ENCODE measurements at places on chromosomes 6 and 20.

- DNase-seq: no peak
Observed at GRCh38 chr6:19158586-19158985, 678.6 kb upstream of the ID4 start.

DNA sequence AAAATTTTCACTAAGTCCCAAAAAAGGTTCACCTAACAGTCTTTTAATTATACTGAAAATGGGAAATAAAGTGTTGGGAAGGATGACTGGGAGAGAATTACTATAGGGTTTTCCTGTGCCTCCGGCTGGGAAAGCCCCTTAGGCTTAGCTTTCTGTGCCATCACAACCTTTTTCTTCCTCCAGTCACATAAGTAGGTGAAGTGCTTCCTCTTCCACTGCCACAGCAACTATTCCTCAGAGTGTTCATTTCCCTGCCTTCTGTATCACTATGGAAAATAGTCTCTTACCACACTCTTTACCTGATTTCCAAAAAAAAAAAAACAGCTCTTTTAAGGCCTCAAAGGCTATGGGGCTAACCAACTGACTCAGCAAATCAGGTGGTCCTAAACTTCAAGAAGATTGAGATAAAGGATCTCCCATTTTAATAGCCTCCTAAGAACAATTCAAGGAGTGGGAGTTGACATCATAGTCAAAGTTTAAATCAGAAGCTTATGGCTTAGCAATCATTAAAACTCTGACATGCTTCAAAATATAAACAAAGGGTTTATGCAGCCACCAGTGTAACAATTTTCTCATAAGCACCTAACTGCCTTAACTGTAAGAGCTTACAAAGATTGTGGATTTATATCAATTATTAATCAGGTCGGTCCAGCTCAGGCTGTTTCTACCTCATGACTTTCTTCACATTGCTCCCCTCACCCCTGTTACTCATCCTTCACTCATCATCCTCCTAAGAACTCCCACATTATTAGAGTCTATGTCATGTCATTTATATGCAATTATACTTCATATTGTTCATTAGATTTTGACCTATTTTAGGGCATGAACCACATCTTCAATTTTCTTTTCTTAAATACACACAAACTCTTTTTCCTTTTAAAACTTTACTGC lies 95.3 kb downstream of the RNGTT start:
- no peak for DNase-seq

GRCh38 chr6:142242269-142242668 lies 59.5 kb upstream of the ADGRG6 start:
- no peak for DNase-seq

DNA sequence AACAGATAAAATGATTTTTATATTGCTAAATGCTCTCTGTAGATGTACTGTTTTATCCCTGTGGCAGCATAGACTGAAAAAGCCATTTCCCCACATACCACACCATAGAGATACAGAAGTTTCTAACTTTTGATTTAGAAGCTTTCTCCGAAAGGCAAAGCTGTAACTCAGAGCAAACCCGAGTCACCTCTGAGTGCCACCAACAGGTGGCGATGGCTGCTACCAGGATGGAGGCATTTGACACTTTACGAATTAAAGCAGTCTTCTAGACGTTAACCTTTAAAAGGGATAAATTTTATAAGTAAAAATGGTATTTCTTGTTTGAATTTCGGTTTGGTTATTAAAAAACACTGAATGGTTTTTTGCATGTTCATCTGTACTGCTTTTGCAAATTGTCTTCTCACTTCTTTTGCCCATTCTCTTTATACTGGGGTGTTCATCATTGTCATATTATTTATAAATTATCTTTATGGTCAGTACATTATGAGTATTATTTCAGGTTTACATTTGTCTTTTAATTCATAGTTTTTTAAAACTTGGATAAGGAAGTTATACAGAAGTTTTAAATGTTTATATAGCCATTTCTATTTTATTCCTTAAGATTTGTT lies 201.0 kb upstream of the CEP162 start:
- DNase-seq: no peak

DNA sequence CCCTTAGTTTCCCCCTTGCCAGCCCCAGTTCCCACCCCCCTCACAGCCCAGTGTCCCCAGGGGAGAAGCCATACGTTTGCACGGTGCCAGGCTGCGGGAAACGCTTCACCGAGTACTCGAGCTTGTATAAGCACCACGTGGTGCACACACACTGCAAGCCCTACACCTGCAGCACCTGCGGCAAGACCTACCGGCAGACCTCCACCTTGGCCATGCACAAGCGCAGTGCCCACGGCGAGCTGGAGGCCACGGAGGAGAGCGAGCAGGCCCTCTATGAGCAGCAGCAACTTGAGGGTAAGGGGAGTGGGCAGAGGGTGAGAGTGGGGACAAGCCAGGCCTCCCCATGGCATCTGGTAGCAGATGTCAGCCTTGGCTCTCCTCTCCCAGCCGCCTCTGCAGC lies 5.1 kb upstream of the DEF6 start:
- no peak for DNase-seq

DNA sequence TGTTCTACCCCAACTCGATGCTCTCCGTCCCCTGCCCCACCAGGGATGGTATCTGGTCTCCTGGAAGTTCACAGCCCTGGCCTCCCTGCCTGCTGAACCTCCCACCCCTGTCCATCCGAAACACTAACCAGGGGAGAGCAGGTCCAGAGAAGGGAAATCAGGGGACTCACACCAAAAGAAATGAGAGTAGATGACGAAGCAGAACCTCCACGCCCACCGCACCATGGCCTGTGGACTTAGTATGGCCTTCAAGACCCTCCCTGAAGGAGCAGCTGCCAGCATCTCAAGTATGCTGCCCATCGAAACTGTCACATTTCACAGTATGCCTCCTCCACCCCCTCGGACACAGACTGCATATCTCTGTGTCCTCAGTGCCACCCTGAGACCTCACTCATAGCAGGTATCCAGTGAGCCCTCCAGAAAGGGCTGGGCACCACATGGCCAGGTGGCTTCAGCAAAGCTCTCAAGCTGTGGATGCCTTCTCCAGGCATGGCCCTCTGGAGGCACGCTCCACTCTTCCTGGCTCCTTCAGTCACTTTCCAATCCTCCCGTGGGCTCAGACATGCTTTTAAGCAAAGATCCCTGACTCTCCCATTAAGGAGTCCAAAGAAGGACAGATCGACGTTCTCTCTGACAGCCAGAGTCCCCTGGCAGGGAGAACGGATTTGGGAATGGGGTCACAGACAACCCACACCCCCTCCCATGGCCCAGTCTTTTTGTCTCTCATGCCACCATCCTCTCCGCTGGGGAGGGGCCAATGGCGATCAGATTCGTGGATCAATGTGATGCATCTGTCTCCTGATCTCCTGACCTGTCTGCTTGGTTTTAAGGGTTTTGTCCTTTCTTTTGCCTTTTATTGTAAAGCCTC lies 158.4 kb downstream of the ANKRD60 start:
- no peak for DNase-seq

- no peak for DNase-seq
Observed at GRCh38 chr6:111032484-111033140, 50.8 kb downstream of the RPF2 start.

- DNase-seq: no peak
Observed at GRCh38 chr6:131744432-131745287, 33.8 kb upstream of the CTAGE9 start.

DNA sequence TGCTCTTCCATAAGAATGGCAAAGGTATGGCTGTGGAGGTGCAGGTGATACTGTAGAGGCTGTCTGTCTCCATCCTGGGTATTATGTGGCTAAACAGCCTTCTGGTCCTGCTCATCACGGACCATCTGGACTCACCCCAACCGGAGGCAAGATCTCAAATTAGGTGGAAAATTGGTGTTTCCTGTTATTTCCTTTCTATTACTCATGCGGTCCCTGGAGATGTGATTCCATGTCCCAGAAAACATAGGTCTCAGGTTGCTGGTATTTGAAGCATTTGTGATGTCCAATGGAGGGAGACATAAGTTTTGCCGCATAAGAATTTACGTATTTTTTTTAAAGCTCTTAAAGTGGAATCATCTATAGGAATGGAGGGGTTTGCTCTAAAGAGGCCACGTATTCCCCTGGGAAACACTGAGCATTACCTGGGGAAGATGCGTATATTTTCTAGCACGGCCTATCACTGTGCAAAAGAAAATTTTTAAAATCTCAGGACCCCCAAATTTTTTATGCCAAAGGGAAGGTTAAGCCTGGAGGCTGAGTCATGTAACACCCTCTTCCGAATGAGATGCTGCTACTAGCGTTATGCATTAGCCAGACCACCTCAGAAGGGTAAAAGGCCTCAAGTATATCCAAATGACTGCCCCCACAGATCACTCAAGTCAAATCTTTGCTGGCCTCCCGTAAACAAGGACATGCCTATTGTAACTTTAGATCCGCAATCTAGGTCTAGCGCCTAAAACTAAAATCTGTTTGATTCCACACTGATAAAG lies 22.4 kb upstream of the PBOV1 start:
- no peak for DNase-seq

DNA sequence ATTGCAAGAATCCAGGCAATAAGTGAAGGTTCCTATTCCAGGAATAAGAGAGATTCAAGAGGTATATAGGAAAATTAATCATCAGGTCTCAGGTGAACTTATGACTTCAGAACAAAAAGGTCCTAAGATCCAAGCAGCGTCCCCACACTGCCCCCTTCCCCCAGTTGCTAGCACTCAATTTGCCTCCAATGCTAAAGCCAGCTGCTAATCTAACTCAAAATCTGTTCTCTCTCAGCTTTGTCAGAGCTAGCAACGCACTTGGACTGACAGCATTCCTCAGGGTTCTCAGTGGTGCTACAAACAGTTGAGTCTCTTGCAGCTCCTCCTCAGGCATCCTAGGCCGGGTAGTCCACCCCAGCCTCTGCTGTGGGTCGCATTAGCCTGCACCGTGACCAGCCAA lies 148.3 kb downstream of the RFX6 start:
- DNase-seq: no peak

DNA sequence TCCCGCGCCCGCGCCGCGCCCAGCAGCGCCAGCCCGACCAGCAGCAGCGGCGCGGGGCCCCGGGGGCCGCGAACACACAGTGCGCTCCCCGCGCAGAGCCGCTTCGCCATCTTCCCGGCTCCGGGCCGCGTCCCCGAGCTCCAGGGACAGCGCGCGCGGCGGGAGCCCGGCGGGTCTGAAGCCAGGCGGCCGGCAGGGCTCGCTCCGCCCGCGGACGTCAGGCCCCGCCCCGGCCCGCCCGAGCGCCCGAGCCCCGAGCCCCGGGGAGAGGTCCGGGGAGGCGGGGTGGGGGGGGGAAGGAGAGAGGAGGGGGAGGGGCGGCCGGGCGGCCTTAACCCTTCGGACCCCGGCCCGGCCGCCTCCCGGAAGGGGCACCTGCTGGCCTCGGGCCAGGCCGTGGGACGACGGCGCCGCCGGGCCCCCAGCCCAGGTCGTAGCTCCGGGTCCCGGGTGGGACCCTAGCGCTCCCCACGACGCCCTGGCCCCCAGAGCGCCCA lies at the start of gene LAMA5:
Gene LAMA5 (minus strand): TSS at position 177 of the 497 bp plus-strand sequence. CDS start 67 bp downstream, at position 110.
- DNase-seq: no peak

DNA sequence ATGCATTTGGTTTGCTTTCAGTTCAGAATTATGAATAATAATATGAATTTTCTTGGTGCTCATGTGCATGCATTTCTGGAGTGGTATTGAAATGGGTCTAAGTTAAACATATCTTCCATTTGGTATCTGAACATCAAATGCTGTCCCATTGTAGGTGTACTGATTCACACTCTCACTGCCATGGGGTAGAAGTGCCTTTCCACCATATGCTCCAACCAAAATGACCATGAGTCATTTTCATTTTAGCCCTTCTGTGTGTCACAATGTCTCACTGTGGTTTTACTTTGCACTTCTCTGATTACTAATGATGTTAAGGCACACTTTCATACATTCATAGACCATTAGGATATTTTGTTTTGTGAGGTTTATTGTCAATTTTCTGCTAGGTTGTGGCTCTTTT lies 211.9 kb downstream of the HAO1 start:
- DNase-seq: no peak

- no peak for DNase-seq
Observed at GRCh38 chr6:164021589-164022250, 607.2 kb downstream of the QKI start.

All from CD4-positive, alpha-beta T cell treated with Interleukin-10 for 1 hour (primary cell).